ENCODE measurements at places on chromosomes 6 and 20. TPM values are rescaled to one million over a fixed set of nuclear protein-coding genes. Genes with fewer than 3 reads are reported as not detected.

DNA sequence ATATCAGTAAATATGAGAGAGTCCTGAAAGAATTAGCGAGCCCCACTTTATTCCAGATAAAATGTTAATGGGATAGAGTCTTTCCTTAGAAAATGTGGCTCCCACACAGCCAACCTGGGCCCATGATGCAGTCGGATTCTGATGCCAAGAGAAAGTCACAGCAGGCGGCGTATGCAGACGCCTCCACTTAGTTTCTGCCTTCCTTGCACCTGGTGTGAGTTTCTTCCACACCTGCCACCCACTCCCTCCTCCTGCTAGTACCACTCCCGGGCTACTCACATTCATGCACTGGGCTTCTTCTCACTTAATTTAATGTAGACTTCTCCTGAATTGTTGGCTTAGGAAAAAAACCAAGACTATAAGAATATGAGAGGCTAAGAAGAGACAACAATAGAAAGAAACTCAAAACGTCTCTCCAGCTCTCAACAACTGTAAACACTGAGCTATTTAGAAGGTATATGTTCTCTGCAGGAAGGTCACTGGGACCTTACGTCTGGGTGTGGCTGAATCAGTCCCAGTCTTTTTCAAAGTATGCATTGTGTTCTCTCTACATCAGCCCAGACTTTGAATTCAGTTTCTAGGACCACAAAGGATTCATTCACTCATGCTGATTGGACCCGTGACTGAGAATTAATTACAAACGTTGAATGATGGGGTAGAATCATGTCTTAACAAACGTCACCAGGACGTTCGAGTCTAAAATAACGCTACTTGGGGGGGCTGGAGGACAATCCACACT lies 70.4 kb downstream of the GCNT2 start:
- DNase-seq = no peak

- DNase-seq = no peak
Measured at GRCh38 chr6:45741437-45742171, 274.1 kb downstream of the CLIC5 start.

GRCh38 chr6:7805850-7806214 lies 79.9 kb downstream of the BMP6 start:
- DNase-seq = peak; percentile 46

GRCh38 chr6:89828988-89829471 lies 650 bp upstream of the CASP8AP2 start:
- no peak for DNase-seq

DNA sequence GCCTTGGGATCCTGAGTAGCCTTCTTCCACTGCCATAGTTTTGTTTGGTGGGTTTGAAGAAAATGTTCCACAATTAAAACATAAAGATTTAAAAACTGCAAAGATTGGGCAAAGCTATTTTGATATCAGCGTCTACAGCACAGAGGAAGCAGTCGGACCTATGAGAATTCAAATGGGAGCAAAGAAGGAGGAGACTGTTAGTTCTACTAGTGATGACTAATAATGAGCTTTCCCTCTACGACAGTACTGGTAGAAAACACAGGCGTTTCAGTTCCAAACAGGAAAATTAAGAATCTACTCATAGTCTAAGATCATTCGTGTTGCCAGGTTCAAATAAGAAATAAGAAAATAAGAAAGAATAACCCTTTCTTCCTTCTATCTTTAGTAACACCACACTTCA lies 121.2 kb downstream of the INSM1 start:
- no peak for DNase-seq

DNA sequence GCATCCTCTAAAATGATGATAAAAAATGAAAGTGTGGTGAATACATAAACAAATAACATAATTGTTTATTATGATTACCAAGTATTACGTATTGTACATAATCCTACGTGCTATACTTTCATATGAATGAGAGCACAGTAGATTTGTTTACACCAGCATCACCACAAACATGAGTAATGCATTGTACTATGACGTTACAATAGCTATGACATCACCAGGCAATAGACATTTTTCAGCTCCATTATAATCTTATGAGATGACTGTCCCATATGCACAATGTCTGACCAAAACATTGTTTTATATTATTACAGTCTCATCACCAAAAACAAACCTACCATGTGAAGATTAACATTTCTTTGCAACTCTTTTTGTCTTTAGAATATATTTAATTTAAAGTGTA lies 225.7 kb upstream of the TENT5A start:
- DNase-seq = no peak

GRCh38 chr20:41436679-41437078 lies 70.1 kb upstream of the EMILIN3 start:
- DNase-seq = no peak

The AFDN gene
- 128 TPM for total RNA-seq

Measured in endothelial cell of umbilical vein (primary cell).